ENCODE measurements at places on chromosomes 5 and 9.
A peak's percentile ranks its signal among the peaks of the same experiment; 100 is the strongest.

GRCh38 chr5:50814556-50814955 lies 148.1 kb downstream of the PARP8 start:
- DNase-seq: no peak

- DNase-seq: no peak
Measured at GRCh38 chr5:59187857-59188256, 605.0 kb downstream of the RAB3C start.

DNA sequence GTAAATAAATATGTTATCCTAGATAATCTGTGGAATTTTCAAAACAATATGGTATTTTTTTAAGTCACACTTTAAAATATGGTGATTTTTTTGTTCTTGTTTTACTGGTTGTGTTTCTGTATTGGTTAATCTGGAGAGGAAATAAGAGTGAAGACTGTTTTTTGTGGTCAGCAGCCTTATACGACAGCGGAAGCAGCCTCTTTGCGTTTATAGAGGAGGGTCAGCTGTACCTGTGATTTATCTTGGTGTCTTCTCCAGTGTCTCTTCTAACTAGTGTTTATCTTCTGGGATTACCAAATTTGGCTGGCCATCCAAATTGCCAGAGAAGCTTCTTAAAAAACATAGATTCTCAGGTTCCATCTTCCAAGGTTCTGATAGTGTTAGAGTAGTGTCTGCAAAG lies 58.7 kb downstream of the ICE1 start:
- DNase-seq: peak; percentile 35

DNA sequence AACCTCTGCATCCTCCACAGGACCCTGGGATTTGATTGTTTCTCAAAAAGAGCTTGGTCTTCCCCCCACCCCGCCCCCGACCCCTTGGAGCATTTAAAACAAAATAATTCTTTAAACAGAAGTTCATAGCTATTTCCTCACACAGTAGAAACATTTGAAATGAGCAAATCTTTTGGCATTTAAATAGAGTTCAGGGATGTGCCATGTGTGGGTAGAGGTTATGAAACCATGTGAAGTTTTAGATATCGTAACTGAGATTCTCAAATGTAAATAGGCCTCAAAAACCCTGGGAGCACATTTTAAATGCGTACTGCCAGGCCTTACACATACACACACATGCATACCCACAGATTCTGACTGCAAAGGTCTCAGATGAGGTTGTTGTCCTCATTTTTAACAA lies 66.5 kb downstream of the EPB41L4B start:
- no peak for DNase-seq

DNA sequence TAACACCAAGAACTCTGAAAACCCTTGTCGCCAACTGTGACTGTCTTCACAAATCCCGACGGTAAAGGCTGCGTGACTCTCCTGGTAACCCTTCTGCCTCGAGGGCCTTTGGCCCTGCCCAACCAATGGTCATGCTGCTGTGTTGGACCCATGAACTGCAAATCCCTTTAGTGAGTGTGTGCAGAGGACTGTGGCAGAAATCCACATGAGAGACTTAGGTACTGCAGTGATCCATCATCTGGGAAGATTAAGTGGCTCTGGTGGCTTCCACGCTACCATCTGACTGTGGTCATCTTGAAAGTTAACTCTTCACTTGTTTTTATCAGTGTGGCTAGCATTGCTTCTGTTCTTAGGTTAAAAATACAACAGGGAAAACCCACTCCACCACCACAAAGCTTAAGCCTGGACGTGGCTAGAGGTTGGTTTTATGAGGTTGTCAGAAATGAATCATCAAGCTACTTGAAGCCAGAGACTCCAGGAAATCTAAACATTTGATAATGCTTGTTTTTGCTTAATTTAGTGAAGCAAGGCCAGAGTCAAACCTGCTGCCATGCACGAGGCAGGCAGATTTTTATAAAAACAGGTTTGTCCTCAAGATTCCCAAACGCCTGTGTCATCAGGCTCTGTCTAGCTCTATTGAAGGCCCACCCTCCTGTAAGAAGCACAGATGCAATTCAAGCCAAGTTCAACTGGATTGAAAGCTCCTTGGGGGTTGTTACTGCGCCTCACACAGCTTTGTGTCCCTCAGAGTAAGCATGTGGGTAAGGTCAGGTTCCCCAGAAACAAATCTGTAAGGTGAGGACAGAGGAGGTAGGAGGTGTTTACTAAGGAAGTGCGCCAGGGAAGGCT lies 52.7 kb upstream of the ERCC6L2 start:
- DNase-seq: peak; percentile 45

DNA sequence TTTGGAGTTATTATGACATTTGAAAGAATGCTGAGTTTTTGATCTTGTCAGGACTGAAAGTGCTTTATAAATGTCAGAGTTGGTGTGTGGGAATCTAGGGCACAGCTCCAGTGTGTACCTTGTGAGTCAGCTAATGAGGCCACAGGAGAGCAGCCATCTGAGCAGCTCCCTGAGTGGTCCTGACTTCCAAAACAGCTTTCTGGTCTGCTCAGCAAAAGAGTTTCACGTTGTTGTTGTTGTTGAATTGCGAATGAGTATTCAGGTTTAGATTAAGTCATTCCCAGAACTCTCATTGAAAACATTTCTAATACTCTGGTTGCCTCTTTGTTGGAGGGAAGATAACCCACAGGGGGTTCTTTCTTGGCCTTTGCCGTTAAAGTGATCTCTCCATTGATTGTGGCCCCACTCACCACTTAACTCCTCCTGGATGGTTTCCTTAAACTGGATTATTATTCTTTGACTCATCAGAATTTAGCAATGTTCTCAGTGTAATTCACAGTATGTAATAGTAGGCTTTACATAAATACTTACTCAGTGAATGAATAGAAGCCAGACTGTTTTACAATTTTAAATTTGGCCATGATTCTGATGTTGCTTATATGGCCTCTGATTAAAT lies 125.1 kb upstream of the SGCD start:
- DNase-seq: no peak

DNA sequence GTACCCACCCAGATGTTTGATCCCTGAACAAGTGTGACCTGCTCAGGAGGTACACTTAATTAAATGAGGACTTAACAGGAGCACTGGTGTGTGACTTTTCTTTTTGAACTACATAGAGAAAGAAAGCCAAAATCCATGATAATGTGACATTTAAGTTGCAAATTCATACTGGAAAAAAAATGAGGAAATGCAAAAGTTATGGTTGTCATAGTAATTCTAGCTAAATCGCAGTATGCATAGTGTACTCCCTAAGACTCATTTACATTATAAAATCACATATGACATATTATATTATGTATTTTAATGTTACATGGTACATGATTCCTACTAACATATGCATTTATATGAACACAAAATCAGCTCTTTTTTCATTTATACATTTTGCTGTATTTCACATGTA lies 92.0 kb upstream of the PCSK5 start:
- DNase-seq: no peak

DNA sequence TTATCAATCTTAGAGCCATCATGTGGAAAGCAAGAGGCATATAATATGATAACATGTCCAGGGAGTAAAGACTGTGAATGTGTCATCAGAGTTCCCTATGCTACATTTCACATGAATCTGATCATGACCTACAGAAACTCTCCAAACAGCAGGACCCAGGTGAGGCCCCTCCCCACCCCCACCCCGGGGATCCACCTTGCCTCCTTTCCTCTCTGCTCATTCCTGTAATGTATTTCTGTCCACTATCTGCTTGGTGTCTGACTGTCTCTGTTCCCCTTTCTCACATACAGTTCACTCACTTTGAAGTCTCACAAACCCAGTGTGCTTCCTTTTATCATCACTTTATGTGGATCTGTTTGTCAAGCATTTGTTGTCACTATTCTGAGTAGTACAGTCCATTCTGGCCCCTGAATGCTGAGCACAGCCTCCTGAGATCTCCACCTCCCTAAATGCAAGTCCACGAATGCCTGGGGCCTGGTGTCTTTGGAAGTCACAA lies 76.4 kb upstream of the SMARCA2 start:
- no peak for DNase-seq

DNA sequence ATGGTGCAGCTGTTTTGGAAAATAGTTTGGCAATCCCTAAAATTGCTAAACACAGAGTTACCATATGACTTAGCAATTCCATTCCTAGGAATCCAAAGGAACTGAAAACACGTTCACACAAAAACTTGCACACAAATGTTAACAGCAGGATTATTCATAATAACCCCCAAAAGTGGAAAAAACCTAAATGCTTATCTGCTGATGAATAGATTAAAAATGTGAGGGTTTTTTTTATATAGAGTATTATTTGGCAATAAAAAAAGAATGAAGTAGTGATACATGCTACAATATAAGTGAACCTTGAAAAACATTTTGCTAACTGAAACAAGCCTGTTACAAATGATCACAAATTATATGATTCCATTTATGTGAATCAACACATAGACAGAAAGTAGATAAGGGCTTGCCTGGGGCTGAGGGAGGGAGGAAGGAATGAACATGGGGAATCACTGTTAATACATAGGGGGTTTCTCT lies 45.1 kb upstream of the TRIO start:
- no peak for DNase-seq

DNA sequence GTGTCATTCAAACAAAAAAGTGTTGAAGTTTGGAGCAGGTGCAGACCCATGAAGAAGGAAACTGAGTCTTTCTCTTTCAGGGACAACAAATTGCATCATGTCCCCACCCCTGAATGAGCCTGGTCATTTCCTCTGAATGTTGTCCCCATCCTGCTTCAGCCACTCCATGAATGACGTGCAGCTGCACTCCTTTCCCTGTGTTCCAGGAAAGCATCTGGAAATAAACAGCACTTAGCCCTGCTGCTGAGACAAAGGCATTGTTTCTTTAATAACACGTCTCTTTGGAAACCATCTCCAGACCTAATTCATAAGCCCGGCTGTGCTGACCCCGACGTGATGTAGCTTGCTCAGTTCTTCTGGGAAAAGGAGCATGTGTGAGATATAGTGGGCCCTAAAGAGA lies 682.3 kb downstream of the BRINP1 start:
- no peak for DNase-seq

DNA sequence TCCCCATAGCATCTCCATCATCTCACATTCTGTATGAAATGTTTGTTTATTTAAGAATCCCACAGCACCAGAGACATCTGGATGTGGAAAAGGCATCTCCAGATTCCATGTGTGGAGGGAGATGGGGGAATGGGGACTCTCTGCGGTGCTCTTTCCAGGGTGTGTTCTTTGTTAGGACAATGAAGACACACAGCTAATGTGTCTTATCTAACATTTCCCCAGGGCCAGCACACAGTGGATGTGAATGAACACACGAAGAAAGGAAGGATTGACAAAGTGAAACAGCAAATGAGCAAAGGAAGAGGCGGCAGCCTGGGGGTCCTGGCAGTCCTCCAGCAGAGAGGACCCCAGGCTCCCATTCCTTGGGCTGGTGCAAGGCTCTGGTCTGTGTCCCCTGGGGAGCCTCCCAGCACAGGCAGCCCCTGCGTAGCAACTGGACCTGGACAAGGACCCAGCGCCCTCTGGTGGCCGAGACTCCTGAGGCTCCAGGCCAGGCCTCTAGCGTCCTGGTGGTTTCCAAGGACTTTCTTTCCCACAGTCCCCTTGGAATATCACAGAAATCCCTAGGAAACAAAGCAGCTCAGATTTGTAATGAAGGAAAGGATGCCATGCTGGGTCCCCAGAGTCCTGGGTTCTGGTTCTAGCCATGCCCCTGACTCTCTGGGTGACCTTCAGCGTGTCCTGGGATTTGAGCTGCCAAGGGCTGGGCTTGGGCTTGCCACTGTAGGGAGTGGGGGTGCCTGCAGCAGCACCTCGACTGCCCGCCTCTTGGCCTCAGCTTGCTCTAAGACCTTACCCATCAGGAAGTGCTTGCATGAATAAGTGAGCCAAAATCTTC lies 3.5 kb upstream of the PDLIM7 start:
- DNase-seq: peak; percentile 83

Measured in activated CD4-positive, alpha-beta T cell treated with anti-CD3 and anti-CD28 coated beads, Interleukin-2, amount 10 ng/mL, durations not matched to agents 7 days and 5 days (primary cell).